ENCODE measurements at places on chromosomes 1 and 21. TPM values are rescaled to one million over a fixed set of nuclear protein-coding genes. Genes with fewer than 3 reads are reported as not detected.

The RNU1-4 gene
- total RNA-seq, result 17,380 TPM

The FCMR gene
- 38.9 TPM for total RNA-seq

The GJB5 gene
- total RNA-seq, result 1.7 TPM

DNA sequence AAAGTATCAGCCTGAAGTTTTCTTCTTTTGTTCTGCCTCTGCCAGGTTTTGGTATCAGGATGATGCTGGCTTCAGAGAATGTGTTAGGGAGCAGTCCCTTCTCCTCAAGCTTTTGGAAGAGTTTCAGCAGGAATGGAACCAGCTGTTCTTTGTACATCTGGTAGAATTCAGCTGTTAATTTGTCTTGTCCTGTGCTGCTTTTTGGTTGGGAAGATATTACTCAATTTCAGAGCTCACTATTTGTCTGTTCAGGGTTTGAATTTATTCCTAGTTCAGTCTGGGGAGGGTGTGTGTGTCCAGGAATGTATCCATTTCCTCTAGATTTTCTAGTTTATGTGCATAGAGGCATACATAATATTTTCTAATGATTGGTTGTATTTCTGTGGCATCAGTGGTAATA lies 12.8 kb downstream of the ZNF678 start:
- H3K27ac ChIP-seq, result no peak overlapping the region
- H3K27me3 ChIP-seq, result no peaks in the 10 kb centered on the region
- H3K36me3 ChIP-seq, result peaks cover 5% of the 10 kb centered on the region

DNA sequence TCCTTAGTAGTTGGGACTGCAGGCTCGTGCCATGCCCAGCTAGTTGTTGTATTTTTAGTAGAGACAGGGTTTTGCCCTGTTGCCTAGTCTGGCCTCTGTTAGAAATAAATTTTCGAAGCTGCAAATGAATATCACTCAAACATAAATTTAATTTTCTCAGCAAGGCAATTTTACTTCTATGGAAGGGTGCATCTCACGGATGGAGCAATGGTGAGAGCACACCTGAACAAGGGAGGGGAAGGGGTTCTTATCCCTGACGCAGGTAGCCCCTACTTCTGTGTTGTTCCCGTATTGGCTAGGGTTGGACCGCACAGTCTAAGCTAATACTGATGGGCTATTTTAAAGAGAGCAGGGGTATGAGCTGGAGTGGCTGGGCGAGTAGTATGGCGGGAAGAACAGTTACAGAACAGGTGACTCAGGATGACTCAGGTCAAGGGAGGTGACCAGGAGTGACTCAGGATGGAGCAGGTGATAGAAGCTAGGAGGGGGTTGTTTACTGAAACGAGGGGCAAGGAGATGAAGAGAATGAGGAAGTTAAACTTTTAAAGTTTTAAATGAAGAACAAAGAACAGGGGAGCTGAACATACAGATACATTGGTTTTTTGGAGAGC lies 7.5 kb downstream of the MDM4 start:
- H3K4me1 ChIP-seq, result peaks cover 28% of the 10 kb centered on the region
- H3K4me3 ChIP-seq, result no peak overlapping the region
- DNase-seq, result no peak
- peaks cover 69% of the 10 kb centered on the region for H3K36me3 ChIP-seq
- H3K27ac ChIP-seq, result peak overlapping the region; percentile 93
- no peaks in the 10 kb centered on the region for H3K27me3 ChIP-seq

DNA sequence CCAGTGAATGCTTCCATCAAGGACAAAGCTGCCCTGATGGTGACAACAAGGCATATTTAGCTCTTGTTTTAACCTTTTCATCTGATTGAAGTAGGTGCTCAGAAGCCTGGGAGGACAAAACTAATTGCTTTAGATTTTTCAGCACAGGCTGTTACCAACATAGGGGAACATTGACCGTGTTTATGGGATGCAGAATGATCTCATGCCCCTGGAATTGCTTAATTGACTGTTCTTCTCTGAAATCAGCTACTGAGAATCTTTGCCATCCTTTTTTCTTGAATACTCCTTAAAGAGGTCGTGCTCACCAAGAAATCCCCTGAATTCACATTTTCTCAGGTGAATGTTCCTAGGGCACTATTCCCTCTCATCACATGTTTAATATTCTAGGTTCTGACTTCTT lies 95.9 kb upstream of the CCDC190 start:
- no peaks in the 10 kb centered on the region for H3K27me3 ChIP-seq
- H3K36me3 ChIP-seq, result no peaks in the 10 kb centered on the region
- H3K4me1 ChIP-seq, result no peaks in the 10 kb centered on the region
- no peak overlapping the region for H3K27ac ChIP-seq
- no peak overlapping the region for H3K4me3 ChIP-seq
- DNase-seq, result no peak

GRCh38 chr1:85984636-85985035 lies 171.9 kb downstream of the COL24A1 start:
- no peak overlapping the region for H3K27ac ChIP-seq
- H3K4me1 ChIP-seq, result no peaks in the 10 kb centered on the region
- DNase-seq, result no peak
- H3K27me3 ChIP-seq, result no peaks in the 10 kb centered on the region
- H3K4me3 ChIP-seq, result no peak overlapping the region

GRCh38 chr1:209207701-209208286 lies 375.7 kb upstream of the CAMK1G start:
- peak; percentile 72 for DNase-seq
- peaks cover 4% of the 10 kb centered on the region for H3K4me1 ChIP-seq
- peaks cover 18% of the 10 kb centered on the region for H3K27me3 ChIP-seq
- no peaks in the 10 kb centered on the region for H3K36me3 ChIP-seq
- H3K4me3 ChIP-seq, result peak overlapping the region; percentile 17

- no peak overlapping the region for H3K27ac ChIP-seq
- H3K4me3 ChIP-seq, result no peak overlapping the region
- no peaks in the 10 kb centered on the region for H3K36me3 ChIP-seq
- no peaks in the 10 kb centered on the region for H3K27me3 ChIP-seq
- no peaks in the 10 kb centered on the region for H3K4me1 ChIP-seq
Observed at GRCh38 chr1:164433141-164433817, 125.7 kb upstream of the PBX1 start.

GRCh38 chr1:111538343-111539025 lies 35.1 kb upstream of the ADORA3 start:
- no peaks in the 10 kb centered on the region for H3K36me3 ChIP-seq
- no peak for DNase-seq
- H3K4me3 ChIP-seq, result no peak overlapping the region
- no peak overlapping the region for H3K27ac ChIP-seq

GRCh38 chr1:58714544-58714943 lies 14.7 kb upstream of the MYSM1 start:
- no peak overlapping the region for H3K4me3 ChIP-seq
- DNase-seq, result no peak
- H3K4me1 ChIP-seq, result peaks cover 3% of the 10 kb centered on the region
- no peak overlapping the region for H3K27ac ChIP-seq
- no peaks in the 10 kb centered on the region for H3K36me3 ChIP-seq
- H3K27me3 ChIP-seq, result no peaks in the 10 kb centered on the region

GRCh38 chr1:182015360-182015759 lies 46.2 kb downstream of the ZNF648 start:
- no peak overlapping the region for H3K27ac ChIP-seq
- H3K27me3 ChIP-seq, result no peaks in the 10 kb centered on the region
- no peaks in the 10 kb centered on the region for H3K36me3 ChIP-seq

DNA sequence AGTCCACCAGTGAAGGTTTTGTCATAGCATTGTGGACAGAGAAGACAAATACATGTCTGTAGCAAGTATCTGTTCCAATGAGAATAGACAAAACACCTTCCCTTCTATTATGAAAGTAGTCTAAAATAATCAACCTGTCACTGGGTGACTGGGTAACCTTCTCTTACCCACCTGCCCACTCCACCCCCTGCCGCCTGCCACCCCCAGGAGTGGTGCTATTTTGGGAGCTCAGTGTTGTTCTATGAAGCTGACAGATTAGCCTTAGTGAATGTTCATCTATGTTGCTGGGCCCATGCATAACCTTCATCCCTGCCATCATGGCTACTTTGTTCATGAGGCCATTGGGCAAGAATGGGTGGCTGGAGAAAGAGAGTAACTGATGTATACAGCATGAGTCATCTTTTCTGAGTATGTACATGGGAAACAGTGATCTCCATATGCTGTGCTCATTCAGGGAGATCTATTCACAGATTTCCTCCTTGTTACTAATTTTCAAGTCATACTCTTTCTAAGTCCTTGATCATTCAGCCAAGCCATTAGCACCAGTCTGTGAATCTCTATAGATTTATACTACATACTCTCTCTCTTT lies 24.8 kb downstream of the MARK1 start:
- no peak overlapping the region for H3K27ac ChIP-seq
- no peak for DNase-seq
- no peaks in the 10 kb centered on the region for H3K27me3 ChIP-seq
- H3K36me3 ChIP-seq, result no peaks in the 10 kb centered on the region
- H3K4me1 ChIP-seq, result no peaks in the 10 kb centered on the region
- H3K4me3 ChIP-seq, result no peak overlapping the region

- H3K27ac ChIP-seq, result no peak overlapping the region
- no peak for DNase-seq
- no peaks in the 10 kb centered on the region for H3K36me3 ChIP-seq
- H3K27me3 ChIP-seq, result no peaks in the 10 kb centered on the region
- no peak overlapping the region for H3K4me3 ChIP-seq
- no peaks in the 10 kb centered on the region for H3K4me1 ChIP-seq
Observed at GRCh38 chr1:196056966-196057365, 551.3 kb downstream of the KCNT2 start.

GRCh38 chr21:18545908-18546307 lies 142.3 kb upstream of the TMPRSS15 start:
- H3K36me3 ChIP-seq, result no peaks in the 10 kb centered on the region
- no peak for DNase-seq
- no peak overlapping the region for H3K27ac ChIP-seq
- no peaks in the 10 kb centered on the region for H3K27me3 ChIP-seq
- H3K4me1 ChIP-seq, result no peaks in the 10 kb centered on the region

DNA sequence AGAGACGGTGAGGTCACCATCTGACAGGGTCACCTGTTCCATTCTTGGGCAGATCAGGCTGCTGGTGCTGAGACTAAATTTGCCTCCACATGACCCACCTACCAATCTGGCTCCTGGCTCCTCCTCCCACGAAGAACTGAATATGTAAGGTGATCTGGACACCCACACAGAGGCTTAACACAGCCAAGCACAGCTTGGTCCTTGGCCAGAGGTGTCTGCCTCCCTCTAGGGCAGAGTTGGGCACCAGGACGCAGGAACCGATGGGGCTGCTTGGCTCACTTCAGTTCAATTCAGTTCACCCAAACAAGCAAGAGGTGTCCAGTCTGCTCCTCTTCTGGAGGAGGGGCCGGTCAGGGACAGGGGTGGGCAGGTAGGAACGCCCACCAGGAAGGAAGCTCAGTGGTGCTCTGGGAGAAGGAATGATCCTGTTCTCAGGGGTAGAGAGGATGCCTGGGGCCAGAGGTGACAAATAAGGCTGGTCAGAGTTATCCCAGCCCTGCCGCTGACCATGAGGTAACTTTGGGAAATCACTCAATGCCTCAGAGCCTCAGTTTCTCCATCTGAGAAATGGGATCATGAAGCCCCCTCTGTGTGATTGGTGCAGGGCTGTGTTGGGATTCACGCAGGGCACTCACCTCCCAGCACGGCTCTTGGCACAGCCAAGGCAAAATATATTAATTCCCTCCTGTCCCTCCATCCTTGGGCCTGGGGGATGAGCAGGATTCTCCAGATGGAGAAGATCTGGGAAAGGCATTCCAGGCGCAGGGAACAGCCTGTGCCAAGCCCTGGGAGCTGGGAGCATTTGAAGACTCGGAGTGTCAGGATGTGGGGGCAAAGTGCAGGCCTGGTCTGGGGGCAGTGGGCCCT lies 284.5 kb downstream of the PTPRU start:
- H3K27me3 ChIP-seq, result no peaks in the 10 kb centered on the region
- H3K4me1 ChIP-seq, result no peaks in the 10 kb centered on the region
- H3K36me3 ChIP-seq, result no peaks in the 10 kb centered on the region
- DNase-seq, result no peak
- no peak overlapping the region for H3K27ac ChIP-seq

- no peak overlapping the region for H3K4me3 ChIP-seq
- H3K4me1 ChIP-seq, result peaks cover 3% of the 10 kb centered on the region
- DNase-seq, result no peak
- H3K27me3 ChIP-seq, result no peaks in the 10 kb centered on the region
- no peak overlapping the region for H3K27ac ChIP-seq
Observed at GRCh38 chr1:183267646-183268431, 81.8 kb downstream of the LAMC2 start.

- no peak for DNase-seq
- H3K4me3 ChIP-seq, result no peak overlapping the region
- H3K4me1 ChIP-seq, result peaks cover 4% of the 10 kb centered on the region
- no peaks in the 10 kb centered on the region for H3K36me3 ChIP-seq
- H3K27me3 ChIP-seq, result no peaks in the 10 kb centered on the region
Observed at GRCh38 chr1:100456880-100457279, 81.1 kb upstream of the GPR88 start.

DNA sequence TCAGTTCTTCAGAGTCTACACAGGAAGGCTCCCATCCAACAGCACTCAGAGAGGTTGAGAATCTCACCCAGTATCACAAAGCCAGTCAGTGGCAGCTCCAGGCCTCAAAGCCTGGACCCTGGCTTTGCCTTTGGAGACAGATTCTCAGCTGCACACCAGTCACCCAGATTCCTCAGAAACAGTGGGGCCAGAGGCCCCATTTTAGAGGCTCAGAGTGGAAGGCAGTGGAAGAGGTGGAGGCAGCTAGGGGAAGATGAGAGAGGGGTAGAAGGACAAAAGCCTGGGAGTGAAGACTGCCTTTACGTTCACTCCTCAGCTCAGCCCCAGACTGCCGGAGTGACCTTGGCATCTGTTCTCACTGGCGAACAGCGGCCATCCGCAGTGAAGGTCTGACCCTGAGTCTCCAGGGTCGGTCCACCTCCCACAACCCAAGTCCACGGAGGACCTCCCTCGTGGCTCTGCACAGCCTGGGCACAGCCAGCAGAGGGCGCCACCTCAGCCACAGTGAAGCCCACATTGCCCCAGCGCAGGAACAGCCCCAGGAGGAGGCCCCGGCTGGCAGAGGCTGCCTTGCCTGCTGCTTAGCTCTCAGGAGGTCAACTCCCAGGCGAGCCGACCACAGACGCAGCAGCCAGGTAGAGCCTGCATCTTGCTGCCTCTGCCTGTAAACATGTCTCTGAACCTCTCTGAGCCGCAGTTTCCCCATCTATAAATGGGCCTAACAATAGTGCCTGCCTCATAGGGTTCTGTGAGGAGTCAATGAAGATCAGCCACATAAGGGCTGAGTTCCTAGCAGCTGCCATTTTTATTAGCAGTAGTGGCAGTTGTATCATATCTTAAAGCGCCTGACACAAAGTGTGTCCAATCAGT lies 5.9 kb upstream of the FNDC5 start:
- no peak overlapping the region for H3K4me3 ChIP-seq
- no peaks in the 10 kb centered on the region for H3K36me3 ChIP-seq
- peak; percentile 65 for DNase-seq
- H3K27ac ChIP-seq, result no peak overlapping the region

GRCh38 chr1:236685917-236686814 lies at the start of gene ACTN2:
TSS of gene ACTN2 (plus strand) at chr1:236686499. CDS start at chr1:236686674, 175 bp downstream.
- no peak within 1 kb of the TSS for H3K27ac ChIP-seq
- H3K4me1 ChIP-seq, result peaks cover 7% of the 10 kb centered on the region
- H3K27me3 ChIP-seq, result peaks cover 19% of the 10 kb centered on the region
- H3K4me3 ChIP-seq, result no peak within 1 kb of the TSS
- no peaks in the 10 kb centered on the region for H3K36me3 ChIP-seq
- peak; percentile 56 for DNase-seq

Data from thymus (tissue), 14 donors.